ENCODE measurements at places on chromosomes 7 and 10.
A peak's percentile ranks its signal among the peaks of the same experiment; 100 is the strongest.

DNA sequence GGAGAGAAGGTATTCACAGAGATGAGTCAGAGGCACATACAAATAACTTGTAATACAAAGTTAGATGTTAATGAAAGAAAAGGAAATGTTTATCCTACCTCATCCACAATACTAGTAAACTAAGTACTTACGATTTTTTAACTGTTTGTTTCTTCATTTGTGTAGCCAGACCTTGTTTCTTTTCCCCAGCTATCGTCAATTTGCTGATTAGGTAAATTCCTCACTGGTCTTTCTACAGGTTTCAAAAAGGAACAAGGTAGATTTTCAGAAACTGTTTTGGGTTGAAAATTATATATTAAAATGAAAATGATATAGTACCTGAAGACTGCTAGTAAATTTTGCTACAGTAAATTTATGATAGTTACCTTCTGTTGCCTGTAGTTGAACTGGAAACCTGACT, 56.6 kb downstream of the PON1 start:
- no peak for DNase-seq

- DNase-seq = no peak
Measured at GRCh38 chr7:99679032-99679399, 780 bp downstream of the CYP3A5 start.

GRCh38 chr7:23277359-23277989, 21.7 kb upstream of the MALSU1 start:
- DNase-seq = peak; percentile 70

DNA sequence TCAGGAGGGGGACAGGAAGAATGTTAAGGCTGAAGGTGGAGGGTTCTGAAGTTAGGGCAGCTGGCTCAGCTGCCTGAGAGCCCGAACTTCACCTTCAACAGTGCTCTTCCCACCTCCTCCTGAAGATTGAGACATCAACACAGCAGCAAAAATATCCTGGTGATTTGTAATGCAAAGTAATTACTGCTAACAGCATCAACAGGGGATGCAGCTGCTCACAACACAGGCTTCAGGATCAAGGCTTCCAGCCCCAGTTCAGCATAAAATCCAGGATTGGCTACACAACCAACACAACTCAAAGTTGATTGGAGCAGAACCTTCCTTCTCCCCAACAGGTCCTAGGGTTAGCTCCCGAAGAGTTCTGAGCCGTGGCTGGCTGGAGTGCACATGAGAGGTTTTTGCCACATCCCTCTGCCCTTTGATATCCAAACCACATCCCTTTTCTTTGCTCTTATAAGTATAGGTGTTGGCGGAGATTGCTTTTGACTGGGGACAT, 242.4 kb downstream of the KIAA1217 start:
- no peak for DNase-seq

GRCh38 chr7:69893906-69894305, 295.6 kb downstream of the AUTS2 start:
- DNase-seq = peak; percentile 51

GRCh38 chr7:128068785-128069184, 37.5 kb upstream of the LRRC4 start:
- no peak for DNase-seq

DNA sequence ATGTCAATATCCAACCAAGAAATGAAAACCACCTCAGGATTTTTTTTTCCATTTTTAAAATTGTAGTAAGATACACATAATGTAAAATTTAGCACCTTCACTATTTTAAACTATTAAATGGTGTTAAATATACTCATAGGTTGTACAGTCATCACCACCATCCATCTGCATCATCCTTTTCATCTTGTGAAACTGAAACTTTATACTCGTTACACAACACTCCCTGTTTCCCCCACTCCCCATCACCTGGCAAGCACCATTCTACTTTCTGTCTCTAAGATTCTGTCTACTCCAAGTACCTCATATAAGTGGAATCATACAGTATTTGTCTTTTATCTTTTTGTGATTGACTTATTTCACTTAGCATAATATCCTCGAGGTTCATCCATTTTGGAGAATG, 335.2 kb upstream of the NPSR1 start:
- no peak for DNase-seq

DNA sequence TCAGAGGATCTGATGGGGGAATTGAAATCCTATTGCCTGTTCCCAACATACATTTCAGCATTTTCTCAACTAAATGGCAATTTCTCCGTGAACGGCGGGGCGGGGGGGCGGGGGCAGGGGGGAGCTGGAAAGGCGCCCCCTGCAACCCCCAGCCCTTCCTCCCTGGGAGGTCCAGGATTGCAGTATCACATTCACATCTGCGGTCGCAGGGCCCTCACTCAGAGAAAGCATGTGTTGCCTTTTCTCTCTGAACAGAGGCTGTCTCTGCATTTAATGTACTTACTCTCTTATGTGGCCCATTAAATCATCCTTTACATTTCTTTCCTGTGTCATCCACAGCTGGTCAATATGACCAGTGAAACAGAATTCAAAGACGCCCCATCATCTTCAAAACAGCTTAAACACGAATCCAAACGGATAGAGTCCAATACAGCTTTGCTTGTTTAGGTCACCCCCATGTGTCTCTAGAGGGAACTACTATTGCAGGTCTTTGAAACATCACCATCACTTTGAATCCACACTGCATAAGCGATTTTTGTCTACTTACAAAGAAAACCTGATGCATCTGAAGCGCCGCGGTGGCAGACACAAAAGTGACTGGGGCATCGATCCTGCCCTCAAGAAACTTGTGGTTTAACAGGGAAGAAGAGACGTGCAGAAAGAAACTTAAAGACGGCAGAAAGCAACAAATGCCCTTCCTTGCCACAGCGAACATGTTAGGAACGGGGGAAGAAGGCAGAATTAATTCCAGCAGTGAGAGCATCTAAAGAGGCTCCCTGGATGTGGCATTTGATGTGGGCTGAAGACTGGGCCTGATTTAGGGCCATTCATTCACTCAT, 17.0 kb upstream of the ECHDC3 start:
- DNase-seq = peak; percentile 72

- no peak for DNase-seq
Measured at GRCh38 chr7:155796381-155797261, 15.6 kb downstream of the SHH start.

DNA sequence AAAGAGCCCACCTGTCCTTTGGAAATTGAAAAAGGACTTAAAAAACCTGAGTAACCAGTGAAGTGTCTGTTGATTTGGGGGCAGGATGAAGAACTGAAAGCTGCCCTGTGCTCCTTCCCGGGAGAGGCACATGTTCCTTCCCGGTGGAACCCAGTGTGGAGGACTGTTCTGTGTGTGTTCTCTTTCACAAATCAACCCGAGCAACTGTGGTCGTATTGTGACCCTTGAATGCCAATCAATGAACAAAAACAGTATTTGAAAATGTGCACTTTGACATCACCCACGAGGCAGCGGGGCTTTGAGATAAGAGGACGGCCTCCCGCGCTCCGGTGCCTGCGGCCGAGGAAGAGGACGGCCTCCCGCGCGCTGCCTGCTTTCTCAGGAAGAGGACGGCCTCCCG, 139.0 kb downstream of the VIPR2 start:
- no peak for DNase-seq

- no peak for DNase-seq
Measured at GRCh38 chr10:112841549-112841948, 108.5 kb upstream of the TCF7L2 start.

DNA sequence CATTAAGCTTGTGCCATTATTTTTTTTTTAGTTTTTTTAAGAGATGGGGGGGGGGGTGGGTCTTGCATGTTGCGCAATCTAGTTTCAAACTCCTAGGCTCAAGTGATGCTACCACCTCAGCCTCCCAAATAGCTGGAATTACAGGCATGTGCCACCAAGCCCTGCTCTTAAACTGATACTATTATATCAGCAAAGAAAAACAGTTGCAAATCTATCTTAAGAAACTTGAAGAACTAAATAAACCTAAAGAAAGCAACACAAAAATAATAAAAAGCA, 47.5 kb downstream of the BRAF start:
- no peak for DNase-seq

DNA sequence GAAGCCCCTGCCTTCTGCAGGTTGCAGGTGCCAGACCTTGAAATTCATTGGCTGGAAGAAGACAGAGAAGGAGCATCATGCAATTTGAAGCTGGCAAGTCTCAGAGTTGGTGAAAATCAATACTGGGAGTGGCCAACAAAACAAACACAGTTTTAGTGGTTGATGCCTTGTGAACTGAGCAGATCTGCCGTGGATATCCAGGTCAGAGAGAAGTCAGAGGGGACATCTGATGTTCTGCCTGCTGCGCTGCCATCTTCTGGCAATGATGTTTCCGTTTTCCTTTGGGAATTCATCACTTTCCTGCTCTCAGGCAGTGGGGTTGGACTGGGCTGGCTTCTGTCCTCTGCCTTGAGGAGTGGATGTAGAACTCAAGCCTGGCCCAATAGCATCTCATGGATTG, 132.0 kb downstream of the RPS24 start:
- DNase-seq = no peak

DNA sequence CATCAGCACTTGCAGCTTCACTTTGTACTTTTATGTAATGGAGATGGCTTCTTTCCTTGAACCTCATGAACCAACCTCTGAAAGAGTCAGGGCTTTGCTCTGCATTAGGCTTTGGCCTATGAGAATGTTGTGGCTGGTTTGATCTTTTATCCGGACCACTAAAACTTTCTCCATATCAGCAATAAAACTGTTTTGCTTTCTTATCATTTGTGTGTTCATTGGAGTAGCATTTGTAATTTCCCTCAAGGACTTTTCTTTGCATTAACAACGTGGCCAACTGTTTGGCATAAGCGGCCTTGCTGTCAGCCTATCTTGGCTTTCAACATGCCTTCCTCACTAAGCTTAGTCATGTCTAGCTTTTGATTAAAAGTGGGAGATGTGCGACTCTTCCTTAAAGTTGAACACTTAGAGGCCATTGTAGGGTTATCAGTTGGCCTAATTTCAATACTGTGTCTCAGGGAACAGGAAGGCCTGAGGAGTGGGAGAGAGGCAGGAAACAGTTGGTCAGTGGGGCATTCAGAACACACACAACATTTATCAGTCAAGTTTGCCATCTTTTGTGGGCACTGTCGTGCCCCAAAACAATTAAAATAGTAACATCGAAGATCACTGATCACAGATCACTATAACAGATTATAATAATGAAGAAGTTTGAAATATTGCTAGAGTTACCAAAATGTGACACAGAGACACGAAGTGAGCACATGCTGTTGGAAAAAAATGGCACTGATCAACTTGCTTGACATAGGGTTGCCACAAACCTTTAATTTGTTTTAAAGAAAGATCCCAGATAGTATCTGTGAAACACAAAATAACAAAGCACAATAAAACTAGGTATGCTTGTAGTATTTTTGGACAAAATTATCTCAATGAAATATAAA, 64.7 kb downstream of the NRF1 start:
- DNase-seq = no peak

DNA sequence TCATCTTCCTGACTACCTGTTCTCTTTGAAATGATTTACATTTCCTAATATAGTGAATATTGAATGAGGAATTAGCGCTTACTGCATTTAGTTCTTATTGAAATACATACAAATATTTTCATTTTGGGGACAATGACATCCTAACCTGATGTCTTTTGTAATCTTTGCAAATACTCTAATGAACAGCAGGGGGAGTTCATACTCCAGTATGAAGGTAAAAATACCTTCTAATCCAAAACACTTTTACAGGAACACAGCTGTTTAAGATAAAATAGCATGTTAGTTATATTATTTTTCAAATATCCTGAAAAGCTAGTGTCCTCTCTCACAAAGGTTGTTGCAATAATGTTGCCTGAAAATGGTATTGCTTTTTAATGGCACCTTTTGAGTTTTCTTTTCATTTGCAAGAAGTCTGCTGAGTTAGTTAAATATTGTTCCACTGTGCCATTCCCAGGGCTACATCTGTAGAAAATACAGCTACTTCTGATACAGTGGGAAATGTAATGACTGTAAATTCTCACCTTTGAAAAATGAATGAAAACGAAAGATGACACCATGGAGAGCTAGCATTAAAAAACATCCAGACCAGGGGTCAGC, 400.0 kb downstream of the PHF14 start:
- peak; percentile 1 for DNase-seq

GRCh38 chr7:158001003-158001402, 586.6 kb downstream of the PTPRN2 start:
- DNase-seq = no peak

- DNase-seq = peak; percentile 73
Measured at GRCh38 chr7:137986252-137987017, 15.5 kb downstream of the CREB3L2 start.

GRCh38 chr10:15387021-15387420, 15.9 kb upstream of the FAM171A1 start:
- no peak for DNase-seq

GRCh38 chr10:72353028-72353964, 1.4 kb downstream of the DNAJB12 start:
- no peak for DNase-seq

GRCh38 chr10:131750171-131750895, 150.5 kb upstream of the PPP2R2D start:
- no peak for DNase-seq

DNA sequence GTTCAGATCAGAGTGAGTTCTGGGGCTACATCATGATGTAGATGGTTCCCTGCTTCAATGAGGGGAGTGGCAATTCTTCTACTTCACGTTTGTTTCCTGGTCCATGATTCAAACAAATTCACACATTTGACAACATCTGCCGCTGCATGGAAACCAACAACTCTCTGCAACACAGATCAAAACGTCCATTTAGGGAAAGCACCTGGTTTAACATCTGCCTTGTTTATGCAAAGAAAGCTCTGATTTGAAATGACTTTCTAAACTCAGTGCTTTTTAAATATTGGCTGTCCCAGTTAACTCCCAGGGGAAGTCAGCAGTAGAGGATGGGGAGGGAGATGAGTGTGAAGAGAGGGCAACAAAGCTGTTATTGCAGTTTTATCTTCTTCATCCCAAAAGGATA, 93.8 kb downstream of the GAD2 start:
- DNase-seq = no peak

GRCh38 chr7:27128034-27128433, 2.5 kb downstream of the HOXA4 start:
- DNase-seq = peak; percentile 70

DNA sequence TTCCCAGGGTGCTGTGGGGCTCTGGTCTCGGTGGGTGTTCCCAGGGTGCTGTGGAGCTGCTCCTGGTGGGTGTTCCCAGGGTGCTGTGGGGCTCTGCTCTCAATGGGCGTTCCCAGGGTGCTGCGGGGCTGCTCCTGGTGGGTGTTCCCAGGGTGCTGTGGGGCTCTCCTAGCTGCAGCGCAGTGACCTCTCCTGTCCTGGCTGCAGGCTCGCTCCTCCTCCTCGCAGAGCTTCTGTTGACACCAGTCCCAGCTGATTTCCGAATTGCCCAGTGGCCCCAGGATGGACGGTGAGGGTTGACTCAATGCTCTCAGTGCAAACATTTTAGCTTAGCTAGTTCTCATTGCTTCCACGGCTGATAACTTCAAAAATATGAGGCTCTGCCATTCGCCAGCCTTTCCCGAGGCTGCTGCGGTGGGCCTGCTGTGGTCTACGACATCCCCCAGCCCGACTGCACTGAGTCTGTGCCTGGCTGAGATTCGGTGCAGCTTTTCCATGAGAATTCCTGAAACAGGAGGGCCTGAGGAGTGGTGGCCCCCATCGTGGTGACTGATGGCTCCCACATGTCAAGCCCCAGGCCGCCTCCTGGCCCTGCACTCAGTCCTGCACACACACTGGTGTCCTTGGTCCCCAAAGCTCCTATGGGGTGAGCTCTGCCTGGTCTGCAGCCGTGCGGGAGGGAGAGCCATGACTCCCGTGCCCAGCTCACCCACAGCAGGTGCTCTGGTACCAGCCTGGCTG, 58.3 kb upstream of the NKX6-2 start:
- DNase-seq = no peak

- DNase-seq = peak; percentile 86
Measured at GRCh38 chr7:47461161-47461560, 120.8 kb downstream of the TNS3 start.

- no peak for DNase-seq
Measured at GRCh38 chr10:22229802-22230157, 12.0 kb upstream of the EBLN1 start.
